ENCODE measurements at places on chromosomes 5 and 9.
A peak's percentile ranks its signal among the peaks of the same experiment; 100 is the strongest.

GRCh38 chr9:71663216-71663615 is 105.1 kb downstream of the CEMIP2 start:
- DNase-seq: no peak

DNA sequence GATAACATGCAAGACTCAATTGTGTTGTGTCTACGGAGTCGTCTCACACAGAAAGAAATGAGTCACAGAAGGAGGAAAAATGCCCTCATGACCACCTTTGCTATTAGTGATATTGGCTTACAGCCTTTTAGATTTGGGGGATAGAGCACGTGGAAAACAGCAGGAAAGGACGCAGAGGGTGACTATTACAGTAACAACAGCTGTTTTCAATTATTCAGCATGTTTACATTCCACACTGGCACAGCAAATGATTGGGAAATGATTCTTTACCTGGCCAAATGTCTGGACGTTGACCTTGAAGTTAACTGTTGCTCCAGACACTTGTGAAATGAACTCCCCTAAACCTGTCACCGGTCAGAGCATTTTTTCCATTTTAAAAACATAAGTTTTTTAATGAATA is 46.8 kb downstream of the APTX start:
- no peak for DNase-seq

- DNase-seq: no peak
These were observed 174.0 kb upstream of the DAB2 start for GRCh38 chr5:39598661-39599248.

DNA sequence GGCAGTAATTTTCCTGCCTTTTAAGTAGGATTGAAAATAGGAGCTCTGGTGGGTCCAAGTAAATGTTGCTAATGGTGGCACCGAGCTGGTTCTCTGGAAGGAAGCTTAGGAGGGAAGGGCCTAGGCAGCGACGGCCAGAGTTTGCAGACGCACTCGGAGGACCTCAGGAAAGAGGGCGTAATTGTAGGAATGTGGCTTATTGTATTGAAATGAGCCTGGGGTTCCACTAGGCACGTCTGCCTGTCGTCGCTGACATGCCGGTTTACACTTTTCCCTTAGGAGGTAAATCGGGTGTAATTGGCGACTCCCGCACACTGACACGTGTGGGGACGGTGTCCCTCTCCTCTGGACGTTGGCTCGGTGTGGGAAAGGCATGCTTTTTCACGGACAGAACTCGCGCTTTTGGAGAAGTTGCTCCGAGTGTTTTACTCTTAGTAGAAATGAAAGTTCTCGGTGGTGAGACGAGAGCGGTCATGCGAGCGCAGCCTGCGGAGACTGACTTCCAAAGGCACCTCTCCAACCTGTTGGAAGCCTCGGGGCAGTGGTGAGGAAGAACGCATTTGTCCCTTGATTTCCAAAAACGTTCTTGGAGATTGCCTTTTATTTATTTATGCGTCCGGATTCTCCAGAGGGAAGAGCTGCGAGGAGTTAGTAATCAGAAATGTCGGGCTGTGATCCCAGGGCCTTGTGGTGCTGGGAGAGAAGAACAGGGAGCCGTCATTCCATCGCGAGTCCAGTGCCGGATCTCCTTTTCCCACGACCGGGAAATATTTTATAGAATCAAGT is 1.3 kb downstream of the NR4A3 start:
- no peak for DNase-seq

GRCh38 chr5:138610415-138610917 is 35.3 kb upstream of the HSPA9 start:
- DNase-seq: no peak

DNA sequence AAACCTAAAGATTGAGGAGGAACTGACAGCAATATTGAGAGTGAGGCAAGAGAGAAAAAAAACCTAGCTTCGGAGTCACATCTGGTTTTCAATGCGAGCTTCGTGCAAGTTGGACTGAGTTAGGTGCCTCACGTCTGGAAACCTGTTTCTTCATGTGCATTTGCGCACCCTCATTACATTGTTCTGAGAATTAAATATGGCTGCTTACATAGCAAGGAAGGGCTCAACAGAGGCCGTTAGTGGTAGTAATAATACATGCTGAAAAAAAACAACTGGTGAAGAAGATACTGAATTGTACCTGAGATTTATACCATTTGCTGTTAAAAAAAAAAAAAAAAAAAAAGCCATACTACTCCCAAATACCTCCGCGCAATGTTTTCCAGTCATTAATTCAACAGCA is 18.6 kb downstream of the DNAJA1 start:
- no peak for DNase-seq

DNA sequence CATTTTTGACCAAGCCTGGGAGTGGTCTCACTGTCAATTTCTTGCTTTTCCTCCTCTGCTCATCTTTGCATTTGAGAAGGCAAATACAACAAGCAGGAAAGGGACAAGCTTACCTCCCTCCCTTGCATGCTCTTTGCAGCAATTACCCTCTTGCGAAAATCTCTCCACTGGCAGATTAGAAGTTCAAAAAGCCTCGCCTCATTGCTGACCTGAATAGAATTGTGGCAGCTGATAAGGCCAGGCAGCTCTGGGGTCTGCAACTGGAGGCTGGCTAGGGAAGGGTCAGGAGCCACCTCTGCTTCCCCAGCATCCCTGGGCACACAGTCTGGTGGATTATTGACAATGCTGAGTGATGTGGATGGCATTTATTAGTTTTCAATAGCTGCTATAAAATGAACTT is 362.3 kb upstream of the KIF2A start:
- DNase-seq: no peak

DNA sequence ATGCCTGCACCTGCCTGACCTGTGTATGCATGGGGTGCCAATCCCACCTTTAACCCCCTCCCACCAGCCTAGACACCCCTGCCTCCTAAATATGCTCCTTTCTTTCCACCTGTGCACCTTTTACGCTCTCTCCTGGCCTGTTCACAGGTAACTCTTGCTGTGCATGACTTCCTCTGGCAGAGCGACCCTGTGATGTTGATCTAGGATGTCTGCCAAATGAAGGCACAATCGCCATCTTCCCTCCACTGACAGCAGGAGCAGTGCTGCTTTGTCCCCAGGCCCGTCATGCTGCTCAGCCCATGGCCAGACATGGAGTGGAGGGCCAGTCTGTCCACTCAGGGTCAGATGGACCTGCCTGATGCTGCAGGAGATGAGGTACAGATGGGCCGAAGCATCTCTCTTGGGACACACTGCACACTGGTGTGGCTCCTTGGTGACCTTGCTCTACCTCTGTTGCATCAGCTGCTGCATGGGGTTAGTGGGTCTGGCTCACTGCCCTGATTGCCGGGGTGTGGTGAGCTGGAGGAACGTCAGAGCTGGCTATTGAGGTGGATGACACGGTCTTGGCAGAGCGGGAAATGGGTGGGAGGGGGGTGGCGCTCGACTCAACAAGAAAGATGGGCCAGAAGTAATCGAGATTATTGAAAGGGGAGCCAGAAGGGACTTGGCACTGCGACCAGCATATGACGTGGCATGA is 101.7 kb upstream of the PITX1 start:
- DNase-seq: peak; percentile 95

DNA sequence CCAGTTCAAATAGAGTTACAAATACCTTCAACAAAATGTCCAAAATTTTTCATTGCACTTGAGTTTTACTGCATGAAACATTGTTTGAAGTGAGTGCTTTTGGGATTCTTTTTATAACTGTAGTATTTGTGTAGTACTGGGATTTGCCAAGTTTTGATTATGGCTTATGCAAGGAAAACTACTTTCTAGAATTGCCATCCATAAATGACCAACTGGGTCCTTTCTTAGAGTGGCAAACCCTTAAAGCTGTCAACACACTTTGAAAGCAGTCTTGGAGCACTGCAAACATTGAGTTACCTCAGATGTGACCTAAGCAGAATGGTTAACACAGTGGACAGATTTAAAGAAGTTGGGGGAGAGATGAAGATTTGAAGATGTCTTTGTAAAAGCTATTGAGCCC is 379.6 kb upstream of the ZNF608 start:
- DNase-seq: no peak

- no peak for DNase-seq
These were observed 1852.8 kb downstream of the EFNA5 start for GRCh38 chr5:105817914-105818313.

- DNase-seq: no peak
These were observed 53.2 kb downstream of the MSX2 start for GRCh38 chr5:174777583-174777982.

- no peak for DNase-seq
These were observed 1429.8 kb upstream of the CDH9 start for GRCh38 chr5:28468166-28468565.

GRCh38 chr9:34457266-34458012 is 931 bp downstream of the FAM219A start:
- DNase-seq: no peak

- DNase-seq: no peak
These were observed 340.2 kb downstream of the ARRDC3 start for GRCh38 chr5:91042936-91043255.

GRCh38 chr9:31166516-31166915 is 1217.9 kb upstream of the ACO1 start:
- no peak for DNase-seq

GRCh38 chr5:126542441-126542840 is 52.6 kb downstream of the ALDH7A1 start:
- DNase-seq: no peak

- no peak for DNase-seq
These were observed 102.4 kb downstream of the DAPK1 start for GRCh38 chr9:87599901-87600610.

GRCh38 chr9:74284581-74285450 is 212.3 kb upstream of the RORB start:
- no peak for DNase-seq

GRCh38 chr5:181070523-181070922 is 30.5 kb downstream of the BTNL9 start:
- DNase-seq: no peak

GRCh38 chr9:38713426-38713825 is 6.5 kb downstream of the FAM240B start:
- DNase-seq: no peak

- DNase-seq: no peak
These were observed at the start of gene LPAR1 for GRCh38 chr9:111038331-111039230. Gene LPAR1, minus strand, starts transcription at chr9:111038470. Its CDS starts 66,353 bp downstream, at chr9:110972117.

DNA sequence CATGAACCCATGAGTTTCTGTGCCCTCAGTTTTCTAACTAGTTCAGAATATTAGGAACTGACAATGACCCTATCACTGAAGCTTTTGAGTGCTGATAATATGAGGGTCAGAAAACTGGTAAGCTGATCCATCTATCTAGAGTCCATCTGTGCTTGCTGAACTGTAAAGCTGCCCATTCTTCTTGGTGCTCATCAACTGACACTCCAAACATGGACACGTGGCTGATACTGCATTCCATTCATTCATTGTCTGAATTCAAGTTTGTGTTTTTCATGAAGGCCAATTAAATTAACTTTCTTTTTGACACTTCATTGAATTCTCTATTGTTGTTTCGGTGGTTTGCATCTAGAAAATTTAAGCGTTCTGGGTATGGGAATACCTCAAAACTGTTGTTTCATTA is 17.6 kb downstream of the NREP start:
- no peak for DNase-seq

DNA sequence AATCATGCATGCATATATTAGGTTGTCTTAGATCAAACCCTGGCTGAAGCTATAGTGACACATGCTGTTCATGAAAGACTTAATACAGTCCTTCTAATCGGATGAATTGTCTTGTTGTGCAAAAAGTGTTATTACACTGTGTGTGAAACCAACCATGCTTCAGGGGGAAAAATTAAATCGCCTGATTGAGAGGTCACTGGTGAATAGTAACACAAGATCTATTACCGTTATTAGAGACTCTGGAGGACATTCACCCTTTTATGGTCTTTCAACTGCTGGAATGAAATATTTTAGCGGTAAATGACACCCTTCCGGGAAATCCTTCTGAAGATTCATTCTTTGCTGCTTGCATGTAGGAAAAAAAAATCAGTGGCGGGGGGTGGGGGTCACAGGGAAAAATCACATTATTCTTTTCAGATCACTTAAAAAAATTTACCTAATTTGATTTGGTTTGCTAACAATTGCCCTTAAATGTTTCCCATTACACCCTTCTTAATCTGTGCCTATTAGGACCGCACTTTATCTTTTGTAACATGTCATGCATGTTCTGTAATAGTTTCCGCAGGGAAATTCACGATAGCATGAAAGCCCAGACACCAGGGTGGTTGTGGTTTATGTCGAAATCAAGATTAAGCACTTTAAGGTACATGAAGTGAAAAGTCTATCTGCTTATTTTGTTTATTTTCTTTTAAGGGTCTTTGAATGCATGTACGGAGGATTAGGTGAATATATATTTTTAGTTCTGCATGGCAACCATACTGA is 120.6 kb downstream of the FOCAD start:
- DNase-seq: no peak

- DNase-seq: no peak
These were observed 141.1 kb upstream of the SMIM23 start for GRCh38 chr5:171644536-171644935.

GRCh38 chr5:116892993-116893392 is 318.4 kb upstream of the SEMA6A start:
- no peak for DNase-seq

DNA sequence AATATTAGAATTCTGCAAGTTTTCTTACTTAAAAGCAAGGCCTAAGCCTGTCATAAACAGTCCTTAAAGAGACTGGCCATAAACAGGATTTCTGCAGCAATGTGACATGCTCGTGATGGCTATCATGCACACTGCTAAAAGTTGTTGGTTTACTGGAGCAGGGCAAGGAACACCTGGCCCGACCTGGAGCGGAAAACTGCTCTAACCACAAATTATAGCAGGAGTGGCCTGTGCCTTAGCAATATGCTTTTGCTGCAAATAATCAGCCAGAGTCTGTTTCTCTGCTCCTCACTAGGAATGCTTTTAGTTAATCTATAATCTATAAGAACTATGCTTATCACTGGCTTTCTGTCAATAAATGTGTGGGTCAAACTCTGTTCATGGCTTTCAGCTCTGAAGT is 322.9 kb upstream of the RPS23 start:
- DNase-seq: no peak

GRCh38 chr5:80309871-80310665 is 9.7 kb upstream of the SPZ1 start:
- no peak for DNase-seq

- no peak for DNase-seq
These were observed 510.9 kb downstream of the ZNF608 start for GRCh38 chr5:124235576-124235975.

DNA sequence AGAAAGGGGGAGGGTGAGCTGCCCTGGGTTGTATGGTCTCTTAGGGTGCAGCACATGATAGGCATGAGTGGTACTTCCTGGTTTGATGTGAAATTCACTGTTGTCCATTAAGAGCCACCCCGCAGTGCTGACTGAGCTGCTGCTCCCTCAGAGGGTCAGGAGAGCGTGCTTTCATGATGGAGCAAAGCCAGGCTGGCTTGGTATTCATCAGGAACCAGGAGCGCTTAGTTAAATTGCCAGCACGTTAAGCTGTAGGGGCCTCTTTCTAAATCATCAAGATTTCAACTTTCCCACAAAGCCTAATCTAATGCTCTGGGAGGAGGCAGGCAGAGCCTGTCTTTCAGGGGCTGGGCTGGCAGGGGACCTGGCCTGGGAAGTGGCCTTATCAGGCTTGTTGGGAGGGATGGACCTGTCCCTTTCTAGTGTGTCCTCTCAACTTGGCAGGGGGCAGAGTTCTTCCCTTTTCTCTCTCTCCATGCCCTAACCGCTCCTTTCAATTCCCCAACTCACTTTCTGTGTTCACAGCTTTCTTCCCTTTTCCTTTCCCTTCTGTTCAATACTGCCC is 7.9 kb downstream of the CYSTM1 start:
- no peak for DNase-seq

Measured in hematopoietic multipotent progenitor cell treated with erythropoietin and hydrocortisone succinate and interleukin-3 and kit ligand, for 15 days (in vitro differentiated cells).